Urinary bladder (tissue), 4 donors: ENCODE measurements at places on chromosomes 1 and 21. TPM values are rescaled to one million over a fixed set of nuclear protein-coding genes. Genes with fewer than 3 reads are reported as not detected.

DNA sequence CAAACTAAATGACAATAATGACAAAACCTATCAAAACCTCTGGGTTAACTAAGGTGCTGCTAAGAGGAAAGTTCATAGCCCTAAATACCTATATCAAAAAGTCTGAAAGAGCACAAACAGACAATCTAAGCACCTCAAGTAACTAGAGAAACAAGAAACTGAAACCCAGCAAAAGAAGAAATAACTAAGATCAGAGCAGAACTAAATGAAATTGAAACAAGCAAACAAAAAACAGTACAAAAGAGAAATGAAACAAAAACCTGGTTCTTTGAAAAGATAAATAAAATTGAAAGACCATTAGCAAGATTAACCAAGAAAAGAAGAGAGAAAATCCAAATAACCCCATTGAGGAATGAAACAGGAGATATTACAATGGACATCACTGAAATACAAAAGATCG, 44.8 kb upstream of the KIAA0040 start:
- DNase-seq, result no peak

GRCh38 chr1:167518331-167518700, at the start of gene CD247:
Gene CD247, minus strand, starts transcription at chr1:167518529. Its CDS starts 64 bp downstream, at chr1:167518465.
- no peak for DNase-seq

GRCh38 chr1:56715156-56715555, 70.0 kb downstream of the PRKAA2 start:
- no peak for DNase-seq

DNA sequence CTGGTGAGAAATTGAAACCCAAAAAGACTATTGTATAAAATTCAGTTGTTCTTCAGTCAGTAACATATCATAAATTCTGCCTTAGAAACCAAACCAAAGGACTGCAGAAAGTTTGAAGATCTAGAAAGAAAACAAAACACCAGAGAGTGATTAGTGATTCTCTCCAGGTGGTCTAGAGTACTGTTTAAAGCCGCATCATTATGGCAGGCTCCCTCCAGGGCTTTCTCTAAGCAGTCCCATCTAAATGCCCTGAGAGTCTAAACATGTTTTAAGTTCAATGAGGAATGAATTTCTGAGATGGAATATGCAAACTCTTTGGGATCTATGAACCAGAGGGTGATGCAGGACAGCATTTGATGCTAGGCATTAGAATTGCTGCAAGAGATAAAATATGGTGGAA, 100.9 kb upstream of the ST6GALNAC5 start:
- DNase-seq, result no peak

NGF gene
- total RNA-seq, result 5.8 TPM

CLDN8 gene
- total RNA-seq, result 1.6 TPM
